Esophagus squamous epithelium (tissue), 5 donors: ENCODE measurements at places on chromosomes 1 and 21.

- DNase-seq, result no peak
Measured at GRCh38 chr1:230231774-230232145, 164.7 kb downstream of the GALNT2 start.

DNA sequence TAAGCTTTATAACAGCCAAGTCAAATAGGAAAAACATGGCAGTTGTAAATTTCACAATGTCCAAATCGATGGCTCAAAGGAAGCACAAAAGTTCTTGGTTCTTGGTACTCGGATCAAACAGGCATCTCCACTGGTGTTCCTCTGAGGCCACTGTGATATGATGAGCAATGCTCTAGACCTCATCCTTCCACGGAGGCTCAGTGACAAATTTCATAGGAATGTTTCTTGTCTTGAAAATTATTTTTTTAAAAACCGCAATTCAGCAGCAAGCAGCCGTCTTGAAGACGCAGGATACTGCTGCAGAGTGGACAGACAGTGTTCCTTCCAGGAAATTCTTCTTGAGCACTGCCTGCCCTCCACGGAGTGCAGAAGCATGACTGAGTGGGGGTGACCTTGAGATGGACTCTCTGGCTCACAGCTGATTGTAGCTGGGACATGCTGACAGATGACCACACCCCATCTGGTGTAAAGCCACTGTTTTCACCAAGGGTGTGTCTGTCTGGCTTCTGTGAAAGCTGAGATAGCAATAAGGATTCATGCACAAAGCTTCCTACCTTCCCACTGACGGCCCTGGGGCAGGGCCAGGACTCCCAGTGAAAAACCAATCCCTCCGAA is 61.9 kb downstream of the TIAM1 start:
- no peak for DNase-seq

- DNase-seq, result no peak
Measured at GRCh38 chr1:152325111-152325510, at the start of gene FLG. FLG (minus strand) TSS chr1:152325239; CDS start chr1:152315456, 9,783 bp downstream.

DNA sequence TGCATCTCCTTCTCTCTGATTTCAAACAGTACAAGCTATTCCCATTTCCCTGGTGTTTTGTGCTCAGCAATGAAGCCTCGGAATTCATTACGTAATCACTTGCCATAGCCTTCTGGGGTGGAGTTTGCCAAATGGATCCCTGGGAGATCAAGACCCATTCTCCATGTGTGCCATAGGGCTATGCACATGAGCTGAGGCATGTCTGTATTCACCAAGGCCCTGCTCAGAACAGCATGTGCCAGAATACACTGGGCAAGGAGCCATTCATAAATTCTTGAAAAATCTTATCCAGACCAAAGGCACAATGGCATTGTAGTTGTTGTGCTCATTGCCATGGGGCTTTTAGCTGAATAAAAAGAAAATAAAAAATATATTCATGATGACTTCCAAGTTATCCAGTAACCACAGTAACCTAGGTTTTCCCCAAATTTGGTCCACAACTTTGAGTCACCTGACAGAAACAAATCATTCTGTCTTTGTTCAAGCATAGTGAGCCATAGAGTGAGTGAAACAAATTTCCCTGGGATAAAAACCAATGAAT is 53.0 kb downstream of the CRB1 start:
- no peak for DNase-seq

GRCh38 chr1:178057912-178058534 is 35.9 kb upstream of the RASAL2 start:
- no peak for DNase-seq
